ENCODE measurements at places on chromosomes 2 and 18.

- no peak for DNase-seq
Measured at GRCh38 chr2:214628091-214628490, 181.4 kb downstream of the BARD1 start.

DNA sequence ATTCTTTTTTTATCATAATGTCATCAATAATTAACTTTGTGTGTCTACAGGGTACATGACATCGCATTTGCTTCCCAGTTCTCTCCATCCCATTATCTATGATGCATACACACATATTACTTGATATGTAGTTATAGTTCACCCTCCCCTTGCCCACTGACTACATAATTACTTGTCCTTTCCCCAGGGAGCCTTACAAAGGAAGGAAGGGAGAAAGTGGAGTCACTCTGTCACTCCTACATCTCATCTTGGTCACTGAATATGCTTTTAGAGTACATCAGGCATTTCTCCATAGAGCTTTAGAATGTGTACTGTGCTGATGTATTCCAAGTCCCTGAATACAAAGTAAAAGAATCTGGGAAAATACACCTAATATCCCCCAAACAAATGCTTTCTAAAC is 6.0 kb upstream of the DTNA start:
- DNase-seq, result no peak

DNA sequence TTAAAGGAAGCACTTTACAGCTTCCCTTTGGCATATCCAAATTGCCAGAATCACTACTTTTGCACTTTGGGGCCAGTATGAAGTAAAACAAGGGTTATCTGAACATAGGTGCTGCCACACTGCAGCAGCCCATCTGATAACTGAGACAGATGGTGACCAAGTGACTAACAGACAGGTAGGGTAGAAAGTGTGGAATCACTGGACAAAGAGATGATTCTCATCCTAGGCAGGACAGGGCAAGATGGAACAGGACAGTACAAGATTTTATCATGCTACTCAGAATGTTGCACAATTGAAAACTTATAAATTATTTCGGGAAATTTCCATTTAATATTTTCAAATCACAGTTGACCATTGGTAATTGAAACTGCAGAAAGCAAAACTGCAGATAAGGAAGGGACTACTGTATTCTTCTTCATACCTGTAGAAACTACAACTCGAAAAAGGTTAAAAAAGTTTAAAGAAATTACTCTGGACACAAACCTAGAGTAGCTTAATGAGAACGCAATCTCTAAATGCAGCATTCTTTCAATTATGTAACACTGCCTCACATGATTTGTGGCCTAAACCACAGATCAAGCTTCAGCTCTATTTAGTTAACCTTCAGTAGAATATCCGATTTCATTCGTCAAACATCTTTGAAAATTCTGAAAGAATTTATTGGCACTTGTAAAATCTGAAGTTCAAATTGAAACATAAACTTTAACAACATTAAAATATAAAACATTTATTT is 31.4 kb downstream of the HEATR5B start:
- no peak for DNase-seq

DNA sequence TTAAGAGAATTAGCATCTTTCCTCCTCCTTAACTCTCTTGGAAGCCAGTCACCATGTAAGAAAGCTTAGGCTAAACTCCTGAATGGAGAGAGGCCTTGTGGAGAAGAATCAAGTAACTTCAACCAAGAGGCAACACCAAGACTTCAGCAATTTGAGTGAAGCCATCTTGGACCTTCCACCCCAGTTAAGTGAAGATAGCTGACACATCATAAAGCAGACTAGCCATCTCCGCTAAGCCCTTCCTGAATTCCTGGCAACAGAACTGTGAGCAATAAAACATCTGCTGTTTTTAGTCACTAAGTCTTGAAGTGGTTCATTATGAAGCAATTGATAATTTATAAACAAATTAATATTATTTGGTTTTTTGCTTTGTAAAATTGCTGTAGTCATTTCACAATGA is 1.5 kb upstream of the ZNF397 start:
- no peak for DNase-seq

DNA sequence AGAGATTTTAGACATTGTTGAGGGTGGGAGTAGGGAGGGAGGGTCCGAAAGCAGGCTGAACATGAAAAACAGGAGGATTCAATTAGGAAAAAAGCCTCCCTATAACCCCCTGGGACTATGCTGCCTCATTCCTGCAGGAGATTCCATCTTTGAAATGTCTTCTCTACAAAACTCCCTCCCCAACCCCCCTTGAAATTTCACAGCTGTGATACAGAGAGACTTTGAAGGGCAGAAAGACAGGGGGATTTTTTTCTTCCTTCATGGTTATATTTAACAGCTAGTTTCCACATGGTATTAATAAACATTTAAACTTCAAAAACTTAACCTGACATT is 57.6 kb downstream of the TRIB2 start:
- no peak for DNase-seq

- DNase-seq, result peak; percentile 25
Measured at GRCh38 chr2:77521931-77522470, at the start of gene LRRTM4. Gene LRRTM4, minus strand, starts transcription at chr2:77522376.

DNA sequence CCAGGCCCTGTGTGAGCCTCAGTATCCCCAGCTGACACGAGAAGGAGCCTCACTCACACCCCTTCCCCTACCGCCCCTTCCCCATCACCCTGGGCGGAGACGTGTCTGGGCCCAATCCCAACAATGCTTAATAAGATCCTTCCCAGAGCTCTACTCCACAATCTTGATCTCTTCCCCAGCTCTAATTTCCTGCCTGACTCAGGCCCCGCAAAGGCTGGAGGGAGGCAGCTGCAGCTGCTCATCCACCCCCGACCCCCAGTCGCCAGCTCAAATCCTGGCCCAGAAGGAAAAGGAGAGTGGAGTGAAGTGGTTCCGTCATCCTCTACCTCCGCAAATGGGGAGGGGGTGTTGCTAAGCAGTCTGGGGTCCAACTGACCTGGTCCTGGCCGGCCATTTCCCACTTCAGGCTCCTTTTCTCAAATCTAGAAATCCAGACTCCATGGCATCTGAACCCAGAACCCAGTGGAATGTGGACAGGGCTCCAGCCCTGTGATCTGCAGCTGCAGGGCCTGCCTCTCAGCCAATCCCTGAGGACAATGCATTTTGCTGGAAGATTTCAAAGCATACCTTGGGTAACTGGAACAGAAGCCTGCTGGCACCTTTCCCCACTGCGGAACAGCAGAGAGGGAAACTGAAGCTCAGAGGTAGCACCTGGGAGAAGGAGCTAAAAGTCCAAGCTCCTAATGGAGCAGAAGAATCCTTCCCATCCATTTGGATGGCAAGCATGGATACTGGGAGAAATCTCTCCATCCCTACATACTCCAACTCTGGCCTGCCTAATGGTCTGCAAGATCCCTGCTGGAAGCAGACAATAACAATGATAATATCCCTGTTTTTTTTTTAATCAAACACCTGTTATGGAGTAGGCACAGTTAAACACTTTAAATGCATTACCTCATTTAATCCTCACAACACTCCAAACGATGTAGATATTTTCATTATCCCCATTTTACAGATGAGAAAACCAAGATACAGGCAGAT is 5.6 kb upstream of the TNS1 start:
- no peak for DNase-seq

GRCh38 chr2:105287692-105288091 is 41.8 kb downstream of the TGFBRAP1 start:
- peak; percentile 15 for DNase-seq

DNA sequence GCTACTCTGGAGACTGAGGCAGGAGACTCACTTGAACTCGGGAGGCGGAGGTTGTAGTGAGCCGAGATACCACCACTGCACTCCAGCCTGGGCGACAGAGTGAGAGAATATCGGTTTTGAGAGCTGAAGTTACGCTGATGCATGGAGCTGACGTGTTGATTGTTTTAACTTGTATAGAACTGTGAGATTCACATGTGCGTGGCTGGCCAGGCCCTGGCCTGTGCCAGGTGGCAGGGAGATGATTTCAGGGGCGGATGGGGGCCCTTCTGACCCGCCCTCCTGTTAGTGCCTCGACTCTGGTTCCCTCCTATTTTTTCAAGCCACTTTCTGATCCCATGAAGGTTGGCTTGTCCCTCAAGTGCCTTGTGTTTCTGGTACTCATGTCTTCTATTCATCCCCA is 25.7 kb downstream of the GATA6 start:
- DNase-seq, result no peak

GRCh38 chr18:10085416-10085815 is 171.6 kb downstream of the VAPA start:
- DNase-seq, result peak; percentile 49

GRCh38 chr18:79818631-79819030 is 20.9 kb downstream of the KCNG2 start:
- no peak for DNase-seq

DNA sequence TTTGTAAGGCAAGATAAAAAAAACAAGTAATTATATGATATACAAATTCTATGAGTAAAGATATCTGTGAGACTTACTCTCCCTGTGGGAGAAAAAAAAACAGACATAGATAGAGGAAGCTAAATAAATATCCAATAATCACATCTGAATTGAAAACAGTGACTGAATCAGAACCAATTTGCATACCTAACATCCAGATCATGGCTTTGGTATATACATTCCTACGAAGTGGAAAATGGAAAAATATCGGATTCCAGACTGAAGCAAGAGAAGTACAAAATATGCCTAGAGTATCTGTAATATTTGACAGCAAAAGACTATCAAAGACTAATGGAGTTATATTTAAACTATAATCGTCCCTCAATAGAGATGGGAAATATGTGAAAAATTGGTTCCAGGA is 1108.1 kb upstream of the CHAC2 start:
- no peak for DNase-seq

DNA sequence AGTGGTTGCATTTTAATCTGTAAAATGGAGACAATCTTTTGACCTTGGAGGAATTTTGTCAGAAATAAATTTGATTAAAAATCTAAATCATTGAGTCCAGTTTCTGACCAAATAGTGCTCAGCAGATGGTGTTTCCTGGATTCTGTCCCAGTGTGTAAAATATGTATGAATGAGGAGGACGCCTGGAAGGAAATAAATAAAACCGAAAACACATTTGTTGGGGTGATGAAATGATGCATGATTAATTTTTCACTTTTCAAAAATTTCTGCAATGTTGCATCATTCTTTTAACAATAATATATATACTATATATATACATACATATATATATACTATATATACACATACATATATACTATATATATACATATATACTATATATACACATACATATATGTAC is 261.1 kb upstream of the TRIB2 start:
- DNase-seq, result no peak

DNA sequence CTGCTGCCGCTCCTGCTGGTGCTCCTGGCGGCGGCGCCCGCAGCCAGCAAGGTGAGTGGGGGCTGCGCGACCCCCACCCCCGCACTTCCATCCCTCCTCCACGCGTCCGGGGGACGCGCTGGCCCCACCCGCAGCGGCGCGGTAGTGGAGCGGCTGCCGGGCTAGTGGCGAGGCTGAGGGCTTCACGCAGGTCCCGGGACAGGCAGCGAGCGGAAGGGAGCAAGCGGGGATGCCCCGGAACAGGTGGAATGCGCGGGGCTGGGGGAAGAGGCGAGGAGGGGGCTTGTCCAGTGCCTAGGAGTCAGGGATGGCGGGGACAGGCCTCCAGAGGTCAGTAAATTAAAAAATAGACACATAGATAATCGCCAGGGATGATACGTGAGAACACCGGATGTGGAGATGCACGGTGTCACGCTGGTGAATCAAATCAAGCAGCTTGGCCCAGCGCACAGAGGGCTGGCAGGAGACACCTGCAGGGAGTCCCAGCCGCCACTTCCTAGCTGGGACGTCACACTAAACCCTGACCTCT is 403 bp downstream of the COL4A3 start:
- DNase-seq, result peak; percentile 19

GRCh38 chr2:45888641-45889040 is 237.2 kb downstream of the PRKCE start:
- DNase-seq, result no peak

DNA sequence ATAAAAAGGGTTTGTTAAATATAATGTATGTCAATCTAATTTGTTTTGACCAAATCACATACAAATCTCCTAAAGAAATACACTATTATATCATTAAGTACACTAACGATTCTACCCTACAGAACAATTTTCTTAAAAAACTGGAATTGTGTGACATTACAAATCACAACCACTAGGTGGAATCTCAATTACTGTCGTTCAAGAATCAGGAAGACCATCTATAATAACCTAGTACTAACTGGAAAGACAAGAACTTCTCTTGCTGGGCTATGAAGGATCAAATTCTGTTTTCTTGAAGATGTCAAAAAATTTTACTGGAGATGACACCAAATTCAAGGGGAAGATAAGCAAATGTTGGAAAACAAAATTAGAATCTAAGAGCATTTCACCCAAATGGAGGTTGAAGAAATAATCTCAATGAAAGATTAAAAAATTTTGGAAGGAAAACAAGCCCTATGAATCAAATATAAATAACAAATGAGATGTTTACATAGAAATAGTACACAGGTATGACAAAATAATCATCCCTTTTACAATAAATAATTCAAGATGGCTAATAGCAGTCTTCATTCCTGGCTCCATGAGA is 110.9 kb downstream of the STK39 start:
- DNase-seq, result peak; percentile 52

- no peak for DNase-seq
Measured at GRCh38 chr18:51300912-51301311, 103.4 kb upstream of the MEX3C start.

GRCh38 chr2:178386986-178387597 is 63.9 kb downstream of the PRKRA start:
- DNase-seq, result no peak

DNA sequence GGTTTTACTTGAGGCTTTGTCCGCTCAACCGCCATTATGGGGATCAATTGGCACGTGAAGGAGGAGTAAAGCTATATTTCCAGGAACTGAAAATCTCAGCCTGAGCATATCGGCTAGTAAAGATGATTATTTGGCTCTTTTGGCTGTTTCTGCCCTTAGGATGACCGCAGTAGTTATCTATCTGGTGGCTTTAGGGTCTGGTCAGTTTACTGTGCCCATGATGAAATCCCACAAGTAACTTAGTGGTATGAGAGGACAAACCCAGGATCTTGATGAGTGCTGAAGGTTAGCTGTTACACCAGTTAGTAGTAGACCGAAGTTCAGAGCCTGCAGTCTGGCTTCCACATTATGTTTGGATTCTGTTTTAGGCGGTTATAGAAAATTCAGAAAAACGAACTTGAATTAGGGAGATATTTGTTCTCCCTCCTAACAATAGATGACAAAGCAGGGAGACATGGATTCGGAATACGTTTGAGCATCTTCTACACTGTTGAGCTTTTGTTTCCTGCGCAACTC is 1.2 kb downstream of the MAT2A start:
- DNase-seq, result no peak

DNA sequence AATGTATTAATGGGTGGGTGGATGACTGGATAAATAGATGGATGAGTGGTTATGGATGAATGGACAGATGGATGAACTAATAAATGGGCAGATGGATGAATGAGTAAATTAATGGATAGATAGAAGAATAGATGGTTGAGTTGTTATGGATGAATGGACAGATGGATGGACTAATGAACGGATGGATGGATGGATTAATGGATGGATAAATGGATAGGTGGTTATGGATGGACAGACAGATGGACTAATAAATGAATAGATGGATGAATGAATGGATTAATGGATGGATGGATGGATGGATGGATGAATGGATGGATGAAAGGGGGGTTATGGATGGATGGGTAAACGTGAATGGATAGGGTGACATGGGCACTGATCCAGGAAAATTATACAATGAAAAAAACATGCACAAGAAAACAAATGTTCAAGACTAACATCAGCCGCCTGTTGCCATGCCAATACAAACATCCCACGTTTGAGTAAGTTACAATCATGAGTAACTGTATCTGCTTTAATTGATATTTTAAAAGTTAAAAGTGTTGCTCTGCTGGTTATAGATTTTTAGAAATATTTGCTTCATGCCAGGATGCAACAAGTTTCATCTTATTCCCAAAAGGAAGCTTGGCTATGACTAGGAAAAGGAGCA is 20.8 kb downstream of the PXDN start:
- no peak for DNase-seq

Measured in A172 (cell line).